Germinal center (tissue), 1 donor: ENCODE measurements at places on chromosomes 3 and 15.
A peak's percentile ranks its signal among the peaks of the same experiment; 100 is the strongest.

DNA sequence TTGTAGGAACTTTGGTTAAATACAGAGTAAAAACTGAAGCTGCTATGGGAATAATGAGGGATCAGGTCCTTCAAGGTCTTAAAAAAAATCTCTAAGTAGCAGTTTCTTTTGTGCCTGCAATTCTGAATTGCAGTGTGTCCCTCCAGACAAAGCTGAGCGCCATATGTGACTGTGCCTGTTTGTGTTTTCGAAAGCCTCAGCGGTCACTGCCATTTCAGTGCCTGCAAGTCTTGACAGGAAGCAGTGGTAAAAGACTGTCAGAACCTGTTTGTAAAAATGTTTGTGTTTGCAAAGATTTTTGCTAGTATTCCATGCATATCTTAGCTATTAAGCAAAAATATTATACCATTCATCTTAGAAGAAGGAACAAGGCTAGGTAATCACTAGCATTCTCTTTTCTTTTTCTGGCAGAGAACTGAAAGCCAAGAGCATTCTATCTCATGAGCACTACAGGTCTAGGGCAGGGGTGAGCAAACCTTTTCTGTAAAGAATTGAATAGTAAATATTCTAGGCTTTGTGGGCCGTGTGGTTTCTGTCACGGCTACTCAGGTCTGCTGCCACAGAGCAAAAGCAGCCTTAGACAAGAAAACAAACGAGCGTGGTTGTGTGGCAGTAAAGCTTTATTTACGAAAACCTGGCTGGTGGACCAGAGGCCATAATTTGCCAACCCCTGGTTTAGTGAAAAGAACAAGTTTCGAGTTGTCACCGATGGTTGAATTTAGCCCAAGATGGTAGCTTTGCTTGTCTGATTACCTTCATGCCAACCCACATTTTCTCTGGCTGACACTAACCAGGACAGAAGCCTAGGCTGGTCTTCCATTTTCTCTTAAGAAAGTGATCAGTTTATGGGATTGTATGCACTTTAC, 134.4 kb downstream of the CACNA1D start:
- DNase-seq, result no peak

DNA sequence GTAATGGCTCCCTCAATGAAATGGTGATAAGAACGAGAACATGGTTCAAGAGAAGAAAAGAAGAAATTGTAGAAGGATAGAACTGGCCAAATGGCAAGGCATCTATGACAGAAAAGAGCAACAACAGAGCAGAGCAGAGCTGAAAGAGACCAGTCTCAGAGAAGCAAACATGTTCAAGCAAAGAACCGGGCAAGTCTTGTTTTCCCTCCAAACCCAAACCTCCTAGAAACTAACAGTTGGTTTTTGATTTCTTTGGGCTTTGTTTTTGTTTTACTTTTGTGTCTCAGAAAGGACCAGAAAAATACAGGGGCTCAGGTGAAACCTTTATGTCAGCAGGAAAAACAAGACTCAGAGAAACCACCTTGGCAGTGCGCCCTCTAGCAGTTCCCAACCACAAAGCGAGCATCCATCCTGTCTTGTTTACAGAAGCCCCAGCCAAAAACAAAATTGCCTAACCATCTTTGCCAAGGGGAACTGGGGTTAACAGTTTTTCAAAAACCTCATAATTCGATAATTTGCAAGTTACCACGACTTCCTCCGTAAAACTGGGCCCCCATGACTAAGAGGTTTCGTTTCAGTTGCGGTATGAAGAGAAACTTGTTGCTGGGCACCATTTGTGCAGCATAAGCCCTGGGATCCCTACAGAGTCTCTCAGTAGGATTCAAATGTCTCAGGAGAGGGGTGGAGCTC, 159.2 kb upstream of the SLC24A5 start:
- peak; percentile 3 for DNase-seq

DNA sequence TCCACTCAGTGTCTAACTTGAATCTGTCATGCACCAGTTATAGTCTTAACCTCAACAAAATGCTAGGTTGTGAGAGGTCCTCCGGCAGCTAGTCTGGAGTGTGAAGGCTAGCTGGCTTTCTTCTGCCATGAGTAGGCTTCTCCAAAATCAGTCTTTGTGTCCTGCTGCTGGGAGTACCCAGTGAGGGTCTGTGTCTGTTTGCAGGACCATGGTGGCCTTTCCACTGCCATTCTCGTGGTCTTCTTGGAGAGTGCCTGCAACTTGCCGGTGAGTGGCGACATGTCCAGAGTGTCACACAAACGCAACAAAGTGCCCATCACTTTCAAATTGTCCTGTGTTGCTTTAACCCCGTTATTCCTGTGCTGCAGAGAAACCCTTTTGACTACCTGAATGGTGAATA, 34.0 kb downstream of the ESYT3 start:
- no peak for DNase-seq

DNA sequence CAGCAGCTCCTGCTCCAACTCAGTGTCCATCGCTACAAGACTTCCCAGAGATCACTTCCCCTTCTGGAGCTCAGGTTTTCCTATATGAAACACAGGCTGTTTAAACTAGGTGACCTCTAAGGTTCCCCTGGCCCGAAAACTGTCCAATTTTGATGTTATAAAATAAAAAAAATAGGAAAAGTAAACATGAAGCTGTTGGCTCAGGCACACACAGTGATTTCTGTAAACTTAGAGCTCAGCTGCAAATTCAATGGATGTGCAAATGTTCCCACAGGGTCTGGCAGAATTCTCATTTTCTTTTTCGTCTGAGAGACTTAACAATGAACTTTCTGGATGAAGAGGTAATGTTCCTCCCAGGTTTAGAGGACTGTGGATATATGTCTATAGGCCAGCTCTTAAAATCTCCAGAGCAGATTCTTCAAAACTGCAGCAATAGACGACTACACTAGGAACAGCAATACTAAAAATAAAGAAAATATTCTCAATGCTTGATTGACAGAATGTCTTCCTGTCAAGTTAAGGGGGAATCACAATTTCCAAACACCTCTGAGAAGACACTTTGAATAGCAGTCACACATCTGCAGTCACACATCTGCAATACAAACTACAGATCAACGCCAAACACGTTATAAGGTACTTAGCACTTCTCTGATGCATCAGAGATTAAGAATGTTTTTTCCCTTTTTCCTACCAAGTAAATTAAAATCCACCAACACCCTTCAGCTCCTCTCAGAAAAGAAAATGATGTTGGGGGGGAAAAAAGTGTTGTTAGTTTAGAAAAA, 2.8 kb downstream of the NUP210 start:
- no peak for DNase-seq

DNA sequence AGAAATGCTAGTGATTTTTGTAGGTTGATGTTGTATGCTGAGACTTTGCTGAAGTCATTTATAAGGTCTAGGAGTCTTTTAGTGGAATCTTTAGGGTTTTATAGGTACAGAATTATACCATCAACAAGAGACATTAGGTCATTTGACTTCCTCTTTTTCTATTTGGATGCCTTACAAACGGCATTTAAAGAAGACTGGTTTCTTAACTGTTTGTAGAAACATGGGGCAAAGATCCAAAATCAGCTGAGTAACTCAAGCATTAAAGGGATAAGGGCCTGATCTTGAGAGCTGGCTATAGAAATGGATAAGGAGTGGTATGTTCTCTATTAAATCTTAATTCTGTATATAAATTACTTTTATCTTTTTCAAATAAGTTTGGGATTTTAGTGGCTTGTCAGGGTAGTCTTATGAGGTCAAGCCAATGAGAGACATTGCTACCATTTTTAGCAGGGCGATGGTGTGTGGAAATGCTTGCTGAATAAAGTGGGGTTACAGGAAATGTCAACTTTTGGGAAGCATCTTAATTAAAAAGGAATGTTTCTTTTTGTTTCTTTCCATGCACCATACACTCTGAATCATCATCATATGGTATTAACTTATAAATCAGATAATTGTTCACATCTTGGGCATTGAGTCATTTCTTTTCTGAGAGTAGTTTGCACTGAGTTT, 197.7 kb upstream of the GBE1 start:
- no peak for DNase-seq

- DNase-seq, result no peak
These were observed 157.7 kb downstream of the CGGBP1 start for GRCh38 chr3:87901141-87901540.

- DNase-seq, result no peak
These were observed 297.3 kb downstream of the GABRB3 start for GRCh38 chr15:26475554-26475953.

DNA sequence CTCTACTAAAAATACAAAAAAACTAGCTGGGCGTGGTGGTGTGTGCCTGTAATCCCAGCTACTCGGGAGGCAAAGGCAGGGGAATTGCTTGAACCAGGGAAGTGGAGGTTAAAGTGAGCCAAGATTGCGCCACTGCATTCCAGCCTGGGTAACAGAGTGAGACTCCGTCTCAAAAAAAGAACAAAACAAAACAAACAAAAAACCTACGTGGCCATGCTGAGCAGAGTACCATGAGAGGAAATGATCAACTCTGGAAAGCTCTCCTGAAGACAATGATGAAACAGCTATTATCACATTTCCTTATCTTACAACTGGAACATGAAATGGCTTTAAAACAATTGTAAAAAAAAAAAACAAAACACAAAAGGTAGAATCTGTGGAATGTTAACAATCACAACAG, 75.2 kb downstream of the CHSY1 start:
- no peak for DNase-seq

GRCh38 chr15:97959724-97960363, 659 bp upstream of the ARRDC4 start:
- no peak for DNase-seq

DNA sequence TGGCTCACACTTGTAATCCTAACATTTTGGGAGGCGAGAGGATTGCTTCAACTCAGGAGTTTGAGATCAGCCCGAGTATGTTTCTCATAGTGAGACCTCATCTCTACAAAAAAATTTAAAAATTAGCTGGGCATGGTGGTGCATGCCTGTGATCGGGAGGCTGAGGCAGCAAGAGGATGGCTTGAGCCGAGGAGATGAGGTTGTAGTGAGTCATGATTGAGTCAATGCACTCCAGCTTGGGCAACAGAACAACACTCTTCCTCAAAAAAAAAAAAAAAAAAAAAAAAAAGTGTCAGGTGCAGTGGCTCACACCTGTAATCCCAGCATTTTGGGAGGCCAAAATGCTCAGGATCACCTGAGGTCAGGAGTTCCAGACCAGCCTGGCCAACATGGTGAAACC, 2.4 kb downstream of the RPL39L start:
- DNase-seq, result no peak

DNA sequence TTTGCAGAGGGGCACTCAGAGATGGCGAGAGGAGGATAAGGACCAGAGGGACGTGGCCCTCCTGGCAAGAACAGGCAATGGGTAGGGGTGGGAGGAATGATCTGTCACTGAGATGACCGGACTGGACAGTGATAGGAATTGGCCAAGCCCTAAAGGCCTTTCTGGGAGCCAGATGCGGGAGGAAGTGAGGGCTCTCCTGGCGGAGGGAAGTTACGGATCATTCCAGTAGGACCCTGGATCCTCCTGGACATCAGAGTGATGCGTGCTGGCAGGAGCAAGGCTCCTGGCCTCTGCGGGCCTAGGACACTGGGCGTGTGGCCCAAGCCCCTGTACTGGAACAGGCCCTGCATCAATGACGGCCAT, 23.4 kb downstream of the KIF7 start:
- no peak for DNase-seq

DNA sequence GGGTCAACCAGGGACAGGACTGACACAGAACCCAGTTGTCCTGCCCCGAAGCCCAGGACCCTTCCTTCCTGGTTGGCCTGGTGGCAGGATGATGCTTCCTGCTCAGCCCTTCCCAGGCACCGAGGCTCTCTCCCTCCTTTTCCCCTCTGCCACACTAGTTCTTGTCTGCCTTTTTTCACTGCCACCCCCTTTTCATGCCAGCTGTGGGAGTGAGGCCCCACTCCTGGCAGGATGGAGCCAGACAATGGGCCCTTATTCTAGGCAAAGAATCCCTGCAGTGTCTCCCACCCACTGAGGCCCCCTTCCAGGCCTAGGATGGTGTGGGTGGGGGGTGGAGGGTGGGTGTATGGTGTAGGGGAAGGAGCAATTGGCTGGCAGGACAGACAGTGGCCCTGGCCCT, 1.1 kb upstream of the SCAMP5 start:
- DNase-seq, result no peak

DNA sequence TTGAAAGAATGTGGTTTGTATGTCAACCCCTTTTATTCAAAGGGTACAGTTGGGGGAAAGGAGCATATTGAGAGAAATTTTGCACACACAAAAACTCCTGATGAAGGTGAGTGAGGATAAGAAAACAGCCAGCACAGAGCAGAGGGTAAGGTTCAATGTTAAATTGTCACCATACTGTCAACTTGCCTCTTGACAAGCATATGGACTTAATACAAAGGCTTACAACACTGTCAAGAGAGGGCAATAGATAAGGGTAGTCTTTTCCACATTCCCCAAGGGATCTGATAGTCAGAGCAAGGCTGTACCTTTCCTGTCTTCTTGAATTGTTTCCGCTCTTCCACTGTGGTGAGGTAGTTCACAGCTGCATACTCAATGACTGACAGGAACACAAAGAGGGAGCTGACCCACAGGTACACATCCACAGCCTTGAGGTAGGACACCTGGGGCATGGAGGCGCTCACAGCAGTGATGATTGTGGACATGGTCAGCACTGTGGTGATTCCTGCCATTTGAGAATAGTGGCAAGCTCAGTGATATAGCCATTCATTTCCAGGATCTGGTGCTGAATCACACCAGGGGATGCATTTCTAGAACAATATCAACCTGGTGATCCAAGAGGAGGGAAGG, 20.4 kb upstream of the RIOX2 start:
- no peak for DNase-seq

DNA sequence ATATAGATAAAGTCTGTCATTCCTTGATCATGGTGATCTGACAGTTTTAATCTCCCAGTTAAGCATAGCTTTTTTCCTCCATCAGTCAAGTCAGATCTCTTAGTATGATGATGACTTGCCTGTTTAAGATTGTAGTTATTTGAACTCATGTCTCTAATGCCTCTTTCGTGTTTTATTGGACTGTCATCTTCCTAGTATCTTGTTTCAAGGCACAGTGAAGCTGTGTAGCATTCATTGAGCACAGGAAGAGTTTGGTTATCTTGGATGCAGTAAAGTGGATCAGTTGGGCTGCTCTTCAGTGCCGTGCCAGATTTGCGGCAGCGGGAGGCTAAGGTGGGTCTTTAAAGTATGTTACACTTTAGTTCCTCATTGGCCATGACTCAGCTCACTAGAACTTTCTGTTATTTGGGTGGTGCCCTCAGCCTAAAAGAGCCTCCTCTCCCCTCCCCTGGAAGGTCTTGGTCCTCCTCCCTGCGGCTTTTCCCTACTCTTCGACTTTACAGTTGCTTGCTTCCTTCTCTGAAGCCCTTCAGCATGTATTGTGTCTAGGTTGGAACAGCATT, 45.7 kb upstream of the SKOR1 start:
- no peak for DNase-seq

DNA sequence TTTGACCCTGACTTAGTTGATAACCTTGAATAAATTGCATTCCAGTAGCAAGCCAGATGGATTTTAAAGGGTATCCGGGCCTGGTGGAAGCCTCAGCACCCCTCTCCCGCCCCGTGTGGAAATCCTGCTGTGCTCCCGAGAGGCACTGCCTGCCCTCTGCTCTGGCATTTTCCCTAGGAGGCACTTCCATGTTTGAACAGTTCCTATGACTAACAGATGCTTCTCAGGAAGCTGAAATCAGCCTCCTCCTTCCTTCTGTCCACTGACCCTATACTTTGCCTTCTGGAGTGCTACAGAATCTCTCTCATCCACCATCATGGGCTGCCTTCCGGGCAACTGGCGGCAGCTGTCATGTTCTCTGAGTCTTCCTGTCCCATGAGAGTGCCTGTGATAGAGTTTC, 90.8 kb downstream of the GABRG3 start:
- no peak for DNase-seq
